Adrenal gland (tissue), 19 donors: ENCODE measurements at places on chromosomes 1 and 21. TPM values are rescaled to one million over a fixed set of nuclear protein-coding genes. Genes with fewer than 3 reads are reported as not detected.

GRCh38 chr1:225911191-225912130 lies 12.6 kb downstream of the PYCR2 start:
- DNase-seq: peak; percentile 75

- DNase-seq: no peak
Observed at GRCh38 chr1:56355422-56355821, 223.9 kb downstream of the PLPP3 start.

- DNase-seq: no peak
Observed at GRCh38 chr1:196088541-196088940, 519.7 kb downstream of the KCNT2 start.

- DNase-seq: no peak
Observed at GRCh38 chr21:42127164-42128150, 56.3 kb downstream of the UMODL1 start.

DNA sequence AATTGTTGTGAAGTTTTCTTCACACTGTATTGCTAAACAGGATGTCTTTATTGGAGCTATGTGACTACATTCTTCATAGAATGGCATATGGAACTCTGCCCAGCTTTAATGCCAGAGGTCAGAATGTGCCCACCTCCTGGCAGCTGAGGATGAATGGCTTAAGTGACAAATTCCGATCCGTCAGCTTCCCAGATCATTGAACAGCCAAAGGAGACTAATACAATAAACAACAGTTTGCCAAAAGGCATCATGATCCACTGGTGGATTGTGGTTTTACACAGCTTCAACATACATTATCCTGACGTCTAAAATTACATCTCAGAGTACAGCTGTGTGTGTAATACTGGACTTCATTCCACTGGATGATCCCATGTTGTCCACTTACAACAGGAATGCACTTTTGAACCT lies 68.7 kb upstream of the C1orf105 start:
- DNase-seq: no peak

GRCh38 chr1:52551507-52552235 lies 1.2 kb downstream of the TUT4 start:
- no peak for DNase-seq

The SLC35F3 gene
- 0.35 TPM for polyA plus RNA-seq

The LAPTM5 gene
- 97.1 TPM for polyA plus RNA-seq

DNA sequence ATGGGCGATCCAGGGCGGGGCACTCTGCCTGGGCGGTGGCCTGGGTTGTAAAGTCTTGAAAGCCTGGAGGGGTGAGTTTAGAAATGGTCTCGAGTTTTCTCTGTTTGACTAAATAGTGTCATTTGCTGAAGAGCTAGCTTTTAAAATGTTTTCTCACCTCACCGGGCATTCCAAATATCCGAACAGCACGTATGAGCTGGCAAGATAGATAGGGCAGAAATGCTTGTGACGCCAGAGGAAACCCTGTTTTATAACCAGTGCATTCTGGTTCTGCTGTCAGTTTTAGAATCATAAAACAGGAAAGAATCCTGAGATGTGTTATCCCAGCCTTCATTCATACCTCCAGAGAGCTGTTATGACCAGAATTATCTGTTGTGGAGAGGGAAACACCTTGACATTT lies 725 bp downstream of the RTCA start:
- DNase-seq: peak; percentile 22

DNA sequence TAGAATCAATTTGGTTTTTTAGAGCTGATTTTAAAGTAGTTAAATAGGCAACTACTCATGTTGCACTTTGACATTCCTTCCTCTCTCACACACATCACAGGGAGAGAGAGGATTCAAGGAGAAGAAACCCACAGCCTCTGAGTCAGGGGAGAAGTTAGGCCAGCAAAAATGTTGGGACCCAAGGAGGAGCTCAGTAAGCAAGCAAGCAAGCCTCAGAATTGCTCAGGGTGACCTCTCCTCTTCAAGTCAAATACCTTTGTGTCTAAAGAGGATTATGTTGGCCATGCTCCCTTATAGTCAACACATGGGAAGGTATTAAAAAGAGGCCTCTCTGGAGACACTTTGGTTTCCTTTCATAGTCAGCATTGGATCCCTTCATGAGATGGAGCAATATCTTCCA lies 80.5 kb upstream of the WARS2 start:
- no peak for DNase-seq

GRCh38 chr21:34179204-34179935 lies 106.0 kb downstream of the MRPS6 start:
- DNase-seq: no peak

DNA sequence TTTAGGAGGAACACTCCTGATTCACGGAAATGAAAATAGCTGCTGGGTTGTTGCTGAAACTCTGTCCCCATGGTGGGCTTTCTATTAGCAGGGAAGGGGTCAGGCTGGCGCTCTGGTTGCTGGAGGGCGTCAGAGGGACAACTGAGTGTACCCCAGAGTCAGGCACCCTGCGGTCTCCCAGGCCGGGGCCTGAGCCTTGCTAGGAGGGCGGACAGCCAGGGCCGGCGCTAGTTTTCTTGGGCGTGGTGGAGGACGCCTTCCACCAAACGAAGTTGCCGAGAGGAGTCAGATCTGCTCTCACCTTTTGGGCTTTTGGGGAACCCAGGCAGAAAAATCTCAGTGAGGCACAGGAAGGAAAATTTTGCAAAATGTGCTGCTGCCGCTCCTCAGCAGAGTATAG lies 54.8 kb downstream of the NGF start:
- no peak for DNase-seq

The CD5L gene
- polyA plus RNA-seq: not detected

DNA sequence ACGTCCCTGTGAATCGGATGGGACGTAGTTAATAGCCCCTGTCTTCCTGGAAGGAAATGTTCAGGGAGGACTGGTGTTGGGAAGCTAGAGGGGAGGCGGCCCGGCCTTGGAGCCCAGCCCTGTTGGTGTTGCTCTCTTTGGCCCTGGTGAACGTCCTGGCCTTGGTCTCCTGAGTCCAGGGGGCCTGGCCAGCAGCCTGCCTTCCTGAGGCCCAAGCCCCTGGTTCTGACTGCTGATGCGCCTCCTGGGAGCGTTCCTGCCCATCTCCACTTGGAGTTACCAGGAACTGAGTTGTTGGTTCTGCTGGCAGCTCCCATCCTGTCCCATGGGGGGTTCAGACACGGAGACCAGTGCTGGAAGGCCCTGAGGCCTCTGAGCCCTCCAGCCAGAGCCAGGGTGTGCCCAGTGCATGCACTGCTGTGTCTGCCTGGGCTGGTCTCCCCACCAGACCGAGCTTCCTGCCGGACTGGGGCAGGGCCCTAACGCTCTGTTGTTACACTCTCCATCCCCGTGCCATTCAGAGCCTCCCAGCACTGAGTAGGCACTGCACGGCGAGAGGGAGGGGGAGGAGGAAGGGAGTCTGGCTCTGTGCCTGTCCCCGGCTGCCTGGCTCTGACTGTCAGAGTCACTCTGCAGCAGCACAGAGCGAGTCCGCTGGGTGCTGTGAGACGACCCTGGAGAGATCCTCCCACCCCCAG lies 382.5 kb upstream of the VAMP3 start:
- peak; percentile 56 for DNase-seq

DNA sequence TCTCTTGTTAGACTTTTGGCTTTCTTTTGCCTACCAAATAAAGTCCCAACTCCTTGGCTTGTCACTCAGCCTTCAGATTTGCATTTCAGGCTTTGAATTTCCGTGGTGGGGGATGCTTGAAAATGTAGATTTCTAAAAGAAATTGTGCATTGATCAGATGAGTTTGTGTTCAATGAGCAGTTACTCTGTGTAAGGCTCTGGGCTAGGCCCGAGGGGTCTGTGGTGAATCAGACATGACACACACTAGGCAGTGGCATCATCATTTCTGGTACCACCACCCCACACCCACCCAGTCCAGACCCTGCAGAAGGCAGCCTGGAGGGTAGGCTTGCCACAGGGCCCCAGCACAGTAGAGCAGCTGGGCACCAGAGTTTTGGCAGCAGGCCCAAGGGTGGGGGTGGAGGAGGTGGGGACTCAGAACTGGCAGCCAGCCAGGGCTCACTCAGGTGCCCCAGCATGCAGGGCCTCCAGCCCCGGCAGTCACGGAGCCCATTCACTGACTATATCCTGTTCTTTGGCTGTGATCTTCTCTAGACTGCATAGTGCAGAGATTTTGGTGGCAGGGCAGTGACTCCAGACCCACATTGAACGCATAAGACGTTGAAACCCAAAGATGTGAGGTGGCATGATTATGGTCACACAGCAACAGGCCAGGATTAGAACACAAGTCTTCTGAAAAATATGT lies 97.2 kb upstream of the ARTN start:
- DNase-seq: peak; percentile 60

- no peak for DNase-seq
Observed at GRCh38 chr1:1270813-1271212, 2.8 kb downstream of the UBE2J2 start.

The HOOK1 gene
- 3.6 TPM for polyA plus RNA-seq

- no peak for DNase-seq
Observed at GRCh38 chr1:64497088-64497883, 27.4 kb downstream of the CACHD1 start.

The MNDA gene
- polyA plus RNA-seq: 5.7 TPM

DNA sequence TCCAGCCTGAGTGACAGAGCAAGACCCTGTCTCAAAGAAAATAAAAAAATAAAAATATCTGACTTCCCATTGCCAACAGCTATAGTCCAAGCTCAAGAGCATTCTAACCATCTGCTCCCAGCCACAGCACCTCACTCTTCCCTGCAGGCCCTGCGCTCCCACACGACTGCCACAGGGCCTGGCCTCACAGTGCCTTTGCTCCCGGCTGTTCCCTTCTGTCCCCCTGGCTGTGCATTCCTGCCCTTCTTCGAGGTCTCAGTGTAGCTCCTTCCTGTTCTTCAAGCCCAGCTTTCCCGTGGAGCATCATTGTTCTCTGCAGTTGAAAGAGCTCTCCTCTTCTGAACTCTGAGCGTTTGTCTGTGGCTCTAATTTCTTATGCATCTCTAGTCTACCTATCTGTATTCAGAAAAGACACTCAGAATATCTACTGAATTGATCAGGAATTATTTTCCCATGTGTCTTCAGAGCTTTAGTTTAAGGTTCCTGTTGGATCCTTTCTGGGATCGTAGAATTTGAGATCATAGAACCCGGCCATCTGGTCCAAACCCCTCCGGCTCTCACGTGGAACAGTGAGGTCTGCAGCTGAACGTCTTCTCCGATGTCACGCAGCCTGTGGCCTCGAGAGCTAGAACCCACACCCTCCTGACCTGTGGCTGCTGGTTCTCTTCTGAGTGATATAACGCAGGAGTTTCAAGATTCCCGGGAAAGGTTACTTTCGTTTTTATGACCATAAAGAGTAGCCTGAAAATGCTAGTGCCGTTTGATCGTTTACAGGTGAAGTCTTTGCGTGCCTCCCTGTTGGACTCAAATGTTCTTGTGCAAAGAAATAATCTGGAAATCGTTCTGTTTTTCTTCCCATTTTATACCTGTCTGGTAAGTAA lies 54.4 kb downstream of the DOP1B start:
- no peak for DNase-seq

- peak; percentile 40 for DNase-seq
Observed at GRCh38 chr1:56448529-56449300, 130.6 kb downstream of the PLPP3 start.

The TSACC gene
- 3.1 TPM for polyA plus RNA-seq

- DNase-seq: no peak
Observed at GRCh38 chr1:59223989-59224634, 72.8 kb upstream of the FGGY start.

- no peak for DNase-seq
Observed at GRCh38 chr1:199691540-199691939, 336.0 kb upstream of the NR5A2 start.

DNA sequence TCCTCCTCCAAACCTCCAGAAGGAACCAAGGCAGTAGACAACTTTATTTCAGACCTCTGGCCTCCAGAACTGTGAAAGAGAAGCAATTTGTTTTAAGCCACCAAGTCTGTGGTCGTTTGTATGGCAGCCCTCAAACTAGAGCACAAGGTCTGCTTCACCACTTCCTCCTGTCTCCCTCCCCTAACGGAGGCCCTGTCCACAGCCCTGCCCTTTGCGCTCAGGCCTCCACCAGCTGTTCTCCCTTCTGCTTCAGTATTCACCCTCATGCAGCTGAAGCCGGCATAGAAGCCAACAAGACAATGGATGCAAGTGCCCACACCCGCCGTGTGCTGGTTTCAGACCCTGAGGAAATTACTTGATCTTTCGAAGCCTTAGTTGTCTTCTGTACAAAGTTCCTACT lies 364.1 kb downstream of the HHAT start:
- no peak for DNase-seq

The OR2T11 gene
- not detected for polyA plus RNA-seq

- no peak for DNase-seq
Observed at GRCh38 chr1:183300828-183301227, 114.8 kb downstream of the LAMC2 start.

The PM20D1 gene
- polyA plus RNA-seq: 1.8 TPM

GRCh38 chr1:53639251-53639763 lies 99.7 kb downstream of the GLIS1 start:
- DNase-seq: no peak

The FAM131C gene
- polyA plus RNA-seq: 3.8 TPM

DNA sequence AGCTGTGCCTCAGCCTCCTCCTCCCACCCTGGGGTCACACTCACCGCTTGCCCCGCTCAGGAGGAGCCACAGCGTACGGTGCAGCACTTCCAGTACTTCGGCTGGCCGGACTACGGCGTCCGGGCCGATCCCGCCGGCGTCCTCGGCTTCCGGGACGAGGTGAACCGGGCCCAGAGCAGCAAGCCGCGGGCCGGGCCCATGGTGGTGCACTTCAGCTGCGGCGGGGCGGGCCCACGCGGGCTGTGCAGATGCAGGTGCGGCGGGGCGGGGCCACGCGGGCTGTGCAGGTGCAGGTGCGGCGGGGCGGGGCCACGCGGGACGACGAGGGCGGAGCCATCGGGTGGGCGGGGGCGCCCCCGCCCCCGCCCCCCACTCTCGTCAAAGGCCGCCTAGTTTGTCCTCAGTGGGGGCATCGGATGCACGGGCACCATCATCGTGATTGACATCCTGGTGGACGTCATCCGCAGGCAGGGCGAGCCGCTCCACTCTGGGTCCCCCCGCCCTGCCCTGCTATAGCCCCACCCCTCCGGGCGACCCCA lies 5.5 kb downstream of the RNF223 start:
- DNase-seq: no peak

GRCh38 chr1:1806890-1807289 lies 28.6 kb upstream of the NADK start:
- DNase-seq: no peak

DNA sequence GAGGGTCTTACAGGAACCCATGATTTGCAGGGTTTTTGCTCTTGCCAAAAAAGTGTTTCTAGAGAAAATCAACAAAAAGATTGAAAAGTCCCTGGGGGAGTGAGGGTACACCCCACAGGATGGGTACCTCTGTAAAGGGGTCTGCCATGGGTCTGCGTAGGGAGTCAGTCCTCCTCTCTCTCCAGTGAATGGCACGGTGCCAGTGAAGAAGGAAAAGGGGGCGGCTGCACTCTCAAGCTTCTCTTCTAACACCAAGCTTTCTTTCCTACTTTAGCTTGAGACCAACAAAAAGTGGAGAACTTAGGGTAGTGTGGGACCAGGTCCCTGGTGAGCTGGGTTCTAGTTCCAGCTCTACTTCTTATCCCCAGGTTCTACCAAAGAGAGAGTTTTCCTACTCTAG lies 87.4 kb downstream of the GLUL start:
- no peak for DNase-seq

The CYYR1 gene
- polyA plus RNA-seq: 106 TPM

- DNase-seq: peak; percentile 71
Observed at GRCh38 chr1:162847839-162848453, 13.0 kb downstream of the CCDC190 start.

The SPRR2G gene
- polyA plus RNA-seq: not detected

- DNase-seq: peak; percentile 59
Observed at GRCh38 chr1:966135-966703, at the start of gene PLEKHN1. PLEKHN1 (plus strand) TSS chr1:966482; CDS start chr1:966532, 50 bp downstream.

GRCh38 chr21:33214056-33214455 lies 15.7 kb upstream of the IFNAR2 start:
- DNase-seq: no peak
